Right renal cortex interstitium (tissue), 3 donors: ENCODE measurements at places on chromosomes 7 and 10.

GRCh38 chr10:85927952-85928665, 438.5 kb downstream of the GRID1 start:
- no peak for DNase-seq

- DNase-seq = no peak
These were observed 2.3 kb upstream of the CUZD1 start for GRCh38 chr10:122847782-122848604.

DNA sequence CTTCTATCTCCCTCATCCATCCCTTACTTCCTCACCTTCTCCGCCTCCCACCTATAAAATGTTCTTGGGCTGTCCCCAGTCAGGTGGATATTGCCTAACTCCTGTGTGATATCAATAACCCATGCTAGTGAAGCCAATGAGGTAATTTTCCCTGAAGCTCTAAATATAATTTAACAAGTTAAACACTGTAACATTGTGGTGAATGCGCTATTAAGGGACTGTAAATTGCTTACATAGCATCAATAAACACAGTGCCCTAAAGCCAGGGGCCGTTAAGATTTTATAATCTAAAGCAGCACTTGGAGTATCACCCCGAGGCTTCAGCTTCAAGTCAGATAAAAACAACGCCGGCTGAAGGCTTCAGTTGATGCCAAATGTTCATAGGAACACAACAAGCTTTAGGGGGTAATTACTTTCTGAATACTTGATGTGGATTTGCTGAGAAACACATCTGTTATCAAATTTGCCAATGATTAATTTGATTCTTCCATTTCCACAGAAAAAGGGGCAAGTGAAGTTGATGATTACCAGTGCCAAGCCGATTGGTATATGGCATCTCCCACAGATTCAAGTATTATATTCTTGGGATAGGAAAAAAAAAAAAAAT, 138.4 kb downstream of the CREB5 start:
- DNase-seq = no peak

GRCh38 chr7:117769085-117769484, 104.2 kb downstream of the CTTNBP2 start:
- DNase-seq = no peak

DNA sequence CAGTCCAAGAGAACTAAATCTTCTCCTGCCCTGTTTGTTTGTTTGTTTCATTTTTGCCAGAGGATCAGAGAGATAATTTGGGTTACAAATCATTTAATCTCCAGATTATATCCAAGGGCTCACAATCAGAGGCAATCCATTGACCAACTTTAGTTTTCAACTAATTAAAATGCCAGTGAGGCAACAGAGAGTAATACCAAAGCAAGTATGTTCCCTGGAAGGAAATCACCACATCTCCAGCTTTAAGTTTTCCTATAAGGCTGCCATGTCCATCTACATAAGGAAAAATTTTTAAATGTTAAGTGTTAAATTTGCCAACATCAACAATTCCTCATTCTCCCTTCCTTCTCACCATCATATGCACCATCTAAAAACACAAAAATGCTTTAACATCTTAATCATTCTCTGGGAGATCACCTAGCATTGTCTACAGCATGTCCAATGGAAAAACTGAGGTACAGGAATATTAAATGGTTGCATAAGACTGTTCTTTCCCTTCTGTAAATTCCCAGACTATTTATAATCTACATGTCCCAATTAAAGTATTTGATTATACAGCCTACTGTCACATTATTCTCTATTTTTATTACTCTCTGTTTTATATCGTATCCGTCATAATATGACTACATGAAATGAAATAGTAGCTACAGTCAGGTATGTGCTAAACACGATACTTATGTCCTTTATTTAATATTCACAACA, 14.1 kb downstream of the USP54 start:
- DNase-seq = no peak
